ENCODE measurements at places on chromosomes 3 and 15.

- no peak for DNase-seq
Measured at GRCh38 chr3:73683706-73684105, 59.0 kb upstream of the PDZRN3 start.

DNA sequence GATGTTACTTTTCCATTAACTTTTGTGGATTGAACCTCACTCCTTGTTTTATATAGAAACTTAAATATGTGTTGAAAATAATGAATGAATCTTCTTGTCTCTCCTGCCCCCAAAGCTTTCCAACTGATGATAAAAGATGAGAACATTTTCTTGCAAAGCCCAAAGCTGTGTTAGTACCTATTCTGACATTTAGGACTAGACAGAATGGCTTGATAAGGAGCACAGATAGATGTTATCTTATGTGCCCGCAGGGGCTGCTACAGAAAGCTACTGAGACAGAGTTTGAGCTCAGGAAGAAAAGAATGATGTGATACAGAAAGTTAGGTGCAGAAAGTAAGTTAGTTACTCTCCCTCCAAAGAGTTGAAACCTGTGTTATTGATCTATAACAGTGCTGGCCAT, 109.4 kb upstream of the ATP11B start:
- no peak for DNase-seq

- no peak for DNase-seq
Measured at GRCh38 chr3:136044980-136045745, 79.6 kb downstream of the PPP2R3A start.

DNA sequence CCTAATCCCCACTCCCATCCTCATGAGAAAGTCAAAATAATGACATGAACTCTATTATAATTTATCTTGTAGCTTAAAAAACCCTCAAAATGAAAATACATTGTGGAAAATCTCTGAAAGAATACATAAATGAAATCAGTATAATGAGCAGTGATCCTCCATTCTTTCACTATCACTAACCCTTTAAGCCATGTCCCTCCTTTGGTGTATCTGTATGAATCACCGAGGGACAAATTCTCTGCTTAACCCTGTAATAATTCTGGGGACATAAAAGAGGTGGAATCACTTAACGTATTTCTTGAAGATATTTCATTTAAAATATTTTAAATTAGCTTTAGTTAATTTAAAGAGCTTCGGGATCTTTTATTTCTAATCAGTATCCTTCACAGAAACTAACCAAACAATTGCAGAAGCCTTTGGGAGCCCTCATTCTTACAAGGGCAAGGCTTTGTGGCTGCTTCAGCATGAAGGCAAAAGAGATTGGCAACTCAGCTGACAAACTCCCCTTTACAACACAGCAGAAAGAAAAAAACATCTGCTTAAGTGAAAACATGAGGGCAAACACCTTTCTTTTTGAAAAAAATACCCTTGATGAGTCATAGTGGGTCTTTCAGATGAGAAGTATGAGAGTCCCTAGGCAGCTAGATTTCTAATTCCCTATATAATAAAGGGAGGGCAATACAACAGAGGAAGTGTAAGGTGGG, 44.0 kb upstream of the ALCAM start:
- no peak for DNase-seq

DNA sequence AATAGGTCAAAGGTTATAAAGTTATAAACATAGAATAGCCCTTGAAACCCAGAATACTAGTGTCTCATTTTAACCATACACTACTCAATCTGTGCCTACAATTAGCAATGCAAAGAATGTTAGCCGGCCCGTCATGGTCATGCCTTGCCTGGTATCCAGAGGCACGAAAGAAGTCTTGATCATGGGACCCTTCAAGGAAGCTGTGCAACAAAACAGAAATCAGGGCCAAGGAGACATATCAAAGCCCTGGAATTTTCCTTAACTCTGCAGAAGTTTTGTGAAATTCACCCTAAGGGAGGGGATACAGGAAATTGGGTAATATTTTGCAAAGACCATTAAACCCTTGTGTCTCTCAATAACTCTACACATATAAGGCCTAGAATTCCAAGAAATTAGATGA, 482.4 kb downstream of the ROBO1 start:
- DNase-seq: no peak

Measured in CD4-positive, CD25-positive, alpha-beta regulatory T cell (primary cell).